Endothelial cell (in vitro differentiated cells): ENCODE measurements at places on chromosomes 7 and 10.

GRCh38 chr10:73408061-73408460, 5.8 kb downstream of the ANXA7 start:
- H3K27me3 ChIP-seq: no peaks in the 10 kb centered on the region
- H3K27ac ChIP-seq: no peak overlapping the region
- DNase-seq: no peak
- no peak overlapping the region for H3K4me3 ChIP-seq
- H3K4me1 ChIP-seq: peaks cover 21% of the 10 kb centered on the region
- no peaks in the 10 kb centered on the region for H3K36me3 ChIP-seq

- H3K4me3 ChIP-seq: no peak overlapping the region
- H3K27ac ChIP-seq: no peak overlapping the region
- H3K36me3 ChIP-seq: no peaks in the 10 kb centered on the region
Measured at GRCh38 chr7:16564023-16564380, 37.4 kb downstream of the LRRC72 start.

GRCh38 chr7:102292813-102293798, 6.4 kb downstream of the SH2B2 start:
- DNase-seq: no peak
- no peak overlapping the region for H3K4me3 ChIP-seq
- H3K27ac ChIP-seq: no peak overlapping the region
- H3K27me3 ChIP-seq: peaks cover 11% of the 10 kb centered on the region
- H3K36me3 ChIP-seq: peaks cover 3% of the 10 kb centered on the region

GRCh38 chr10:115948465-115948864, 324.5 kb downstream of the GFRA1 start:
- no peak overlapping the region for H3K4me3 ChIP-seq
- no peaks in the 10 kb centered on the region for H3K36me3 ChIP-seq
- no peaks in the 10 kb centered on the region for H3K4me1 ChIP-seq
- no peak for DNase-seq
- H3K27me3 ChIP-seq: no peaks in the 10 kb centered on the region
- no peak overlapping the region for H3K27ac ChIP-seq

DNA sequence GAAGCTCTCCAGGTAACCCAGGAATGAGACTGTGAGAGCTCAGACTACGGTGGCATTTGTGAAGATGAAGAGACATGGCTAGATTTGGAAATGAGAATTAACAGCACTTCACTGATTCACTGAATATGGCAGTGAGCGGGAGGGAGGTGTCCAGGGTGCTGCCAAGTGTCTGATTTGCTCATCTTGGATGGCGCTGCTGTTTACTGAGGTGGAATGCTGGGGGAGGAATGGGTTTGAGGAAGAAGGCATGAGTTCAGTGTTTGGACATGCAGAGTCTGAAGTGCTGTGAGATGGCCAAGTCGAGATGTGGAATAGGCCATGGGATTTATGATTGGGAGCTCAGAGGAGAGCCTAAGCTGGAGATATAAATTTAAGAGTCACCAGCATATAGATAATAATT, 437.1 kb upstream of the NPVF start:
- H3K4me3 ChIP-seq: no peak overlapping the region
- H3K4me1 ChIP-seq: no peaks in the 10 kb centered on the region
- H3K27ac ChIP-seq: no peak overlapping the region
- no peaks in the 10 kb centered on the region for H3K27me3 ChIP-seq
- DNase-seq: no peak

GRCh38 chr7:5528071-5528814, 104.6 kb upstream of the TNRC18 start:
- peak overlapping the region; percentile 100 for H3K4me3 ChIP-seq
- DNase-seq: no peak
- peak overlapping the region; percentile 95 for H3K27ac ChIP-seq
- H3K4me1 ChIP-seq: peaks cover 51% of the 10 kb centered on the region
- H3K27me3 ChIP-seq: peaks cover 69% of the 10 kb centered on the region

DNA sequence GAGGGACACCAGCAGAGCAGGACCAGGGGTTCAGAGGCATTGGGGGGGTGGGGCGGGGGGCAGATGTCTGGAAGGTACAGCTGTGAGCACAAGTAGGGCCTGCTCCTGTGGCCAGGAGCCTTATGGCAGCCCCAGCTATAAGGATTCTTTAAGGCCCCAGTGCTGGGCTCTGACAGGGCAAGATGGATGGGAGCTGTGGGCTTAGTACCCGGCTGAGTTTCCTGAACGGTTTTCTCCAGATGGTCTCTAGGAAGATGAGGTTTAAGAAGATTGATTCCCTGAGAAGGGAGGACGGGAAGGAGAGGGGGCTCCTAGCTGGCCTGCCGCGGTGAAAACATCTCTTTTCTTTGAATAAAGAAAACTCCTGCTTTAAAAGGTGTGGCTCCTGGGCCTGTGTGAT, 30.1 kb upstream of the COMTD1 start:
- H3K27me3 ChIP-seq: no peaks in the 10 kb centered on the region
- DNase-seq: no peak
- H3K36me3 ChIP-seq: no peaks in the 10 kb centered on the region

DNA sequence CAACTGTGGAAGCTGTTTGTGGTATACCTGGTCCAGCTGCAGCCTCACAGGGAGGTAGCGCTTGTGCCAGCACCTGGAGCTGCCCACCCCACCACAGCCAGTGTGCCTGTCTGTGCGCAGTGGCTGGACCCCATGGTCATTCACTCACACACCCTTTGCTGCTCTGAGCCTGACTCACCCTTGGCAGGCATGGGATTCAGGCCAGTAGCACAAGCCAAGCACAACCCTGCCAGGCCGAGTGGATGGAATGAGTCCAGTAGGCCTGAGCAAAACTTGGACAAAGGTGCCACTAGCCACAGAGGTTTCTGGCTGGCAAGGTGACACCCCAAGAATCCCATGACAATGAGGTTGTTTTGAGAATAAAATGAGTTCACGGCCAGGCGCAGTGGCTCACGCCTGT, 19.0 kb downstream of the RBM48 start:
- no peak for DNase-seq
- H3K4me1 ChIP-seq: no peaks in the 10 kb centered on the region
- no peak overlapping the region for H3K4me3 ChIP-seq
- H3K27me3 ChIP-seq: peaks cover under 1% of the 10 kb centered on the region

DNA sequence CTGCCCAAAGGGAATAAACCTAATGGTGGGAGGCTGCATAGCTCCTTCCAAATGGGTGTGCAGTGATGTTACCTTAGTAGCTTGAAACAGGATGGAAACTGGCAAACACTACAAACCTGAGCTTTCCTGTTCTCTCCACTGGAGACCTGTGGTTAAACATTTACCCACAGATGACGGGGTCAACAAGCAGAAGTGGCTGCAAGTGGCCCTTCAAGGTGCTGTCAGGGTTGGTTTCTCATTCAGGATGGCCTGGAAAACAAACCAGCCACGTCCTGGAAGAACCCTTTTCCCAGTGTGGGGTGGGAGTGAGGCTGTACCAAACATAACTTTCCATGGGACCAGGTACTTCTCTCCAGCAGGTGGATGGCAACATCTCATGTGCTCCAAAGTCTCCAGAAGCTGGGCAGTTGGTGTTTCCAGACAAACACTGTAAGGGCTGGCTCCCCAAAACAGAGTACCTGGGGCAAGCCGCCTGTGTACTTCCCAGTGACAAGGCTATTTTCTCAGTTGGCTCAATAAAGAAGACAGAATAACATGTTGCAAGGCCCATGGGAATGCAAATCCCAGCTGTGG, 67.5 kb downstream of the DNAJB9 start:
- H3K4me1 ChIP-seq: peaks cover 13% of the 10 kb centered on the region
- H3K27me3 ChIP-seq: peaks cover 3% of the 10 kb centered on the region

DNA sequence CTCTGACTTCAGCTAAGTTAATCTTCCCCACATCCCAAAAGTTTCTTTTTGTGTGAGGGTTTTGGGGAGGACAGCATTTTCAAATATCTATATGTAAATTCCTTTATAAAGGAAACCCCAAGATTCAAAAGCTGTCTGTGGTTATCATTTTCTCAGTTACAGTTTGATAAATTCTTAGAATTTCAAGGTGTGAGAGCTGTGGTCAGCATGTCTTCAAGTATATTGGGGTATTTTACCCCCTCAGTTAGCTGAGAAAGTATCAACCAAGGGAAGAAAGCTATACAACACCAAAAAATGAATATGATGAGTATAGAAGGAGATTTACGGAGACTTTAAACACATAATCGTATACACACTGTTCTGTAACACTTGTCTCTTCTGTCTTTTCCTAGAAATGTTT, 109.2 kb downstream of the SND1 start:
- peaks cover 4% of the 10 kb centered on the region for H3K36me3 ChIP-seq
- DNase-seq: no peak
- H3K4me3 ChIP-seq: no peak overlapping the region
- no peak overlapping the region for H3K27ac ChIP-seq
- no peaks in the 10 kb centered on the region for H3K27me3 ChIP-seq
- peaks cover 22% of the 10 kb centered on the region for H3K4me1 ChIP-seq

DNA sequence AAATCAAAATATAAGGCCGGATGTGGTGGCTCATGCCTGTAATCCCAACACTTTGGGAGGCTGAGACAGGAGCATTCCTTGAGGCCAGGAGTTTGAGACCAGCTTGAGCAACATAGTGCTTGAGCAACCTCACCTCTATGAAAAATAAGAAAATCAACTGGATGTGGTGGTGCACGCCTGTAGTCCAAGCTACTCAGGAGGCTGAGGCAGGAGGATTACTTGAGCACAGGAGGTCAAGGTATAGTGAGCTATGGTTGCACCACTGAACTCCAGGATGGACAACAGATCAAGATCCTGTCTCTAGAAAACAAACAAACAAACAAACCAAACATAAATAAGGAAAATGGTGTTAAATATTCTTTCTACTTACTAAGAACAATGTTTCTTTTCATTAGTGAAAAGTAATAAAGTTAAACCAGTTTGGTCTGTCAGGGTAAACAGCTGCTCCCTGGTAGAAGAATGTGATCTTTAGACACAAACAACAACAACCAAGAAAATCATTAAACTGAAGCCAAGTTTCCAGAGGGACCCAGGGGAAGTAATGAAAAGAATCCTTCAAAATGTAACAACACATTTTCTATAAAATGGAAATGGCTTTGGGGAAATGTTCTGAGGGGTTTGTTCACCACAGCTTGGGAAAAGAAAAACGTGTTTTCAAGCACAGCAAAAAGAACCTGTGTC, 17.5 kb upstream of the BAG3 start:
- H3K36me3 ChIP-seq: no peaks in the 10 kb centered on the region
- H3K27me3 ChIP-seq: no peaks in the 10 kb centered on the region
- H3K4me1 ChIP-seq: no peaks in the 10 kb centered on the region
- DNase-seq: no peak

GRCh38 chr7:143460271-143460979, 17.2 kb downstream of the TAS2R60 start:
- no peak for DNase-seq
- H3K4me3 ChIP-seq: no peak overlapping the region
- H3K27ac ChIP-seq: no peak overlapping the region
- H3K4me1 ChIP-seq: no peaks in the 10 kb centered on the region
- H3K27me3 ChIP-seq: no peaks in the 10 kb centered on the region

GRCh38 chr10:122490786-122491680, 29.7 kb downstream of the HTRA1 start:
- no peak overlapping the region for H3K4me3 ChIP-seq
- no peak overlapping the region for H3K27ac ChIP-seq
- H3K36me3 ChIP-seq: peaks cover 4% of the 10 kb centered on the region
- peaks cover 5% of the 10 kb centered on the region for H3K27me3 ChIP-seq
- DNase-seq: no peak
- H3K4me1 ChIP-seq: peaks cover 16% of the 10 kb centered on the region

GRCh38 chr7:98730326-98730725, 113.2 kb downstream of the NPTX2 start:
- peaks cover 6% of the 10 kb centered on the region for H3K4me1 ChIP-seq
- H3K27ac ChIP-seq: peak overlapping the region; percentile 62
- H3K27me3 ChIP-seq: peaks cover 4% of the 10 kb centered on the region
- no peaks in the 10 kb centered on the region for H3K36me3 ChIP-seq
- no peak for DNase-seq

DNA sequence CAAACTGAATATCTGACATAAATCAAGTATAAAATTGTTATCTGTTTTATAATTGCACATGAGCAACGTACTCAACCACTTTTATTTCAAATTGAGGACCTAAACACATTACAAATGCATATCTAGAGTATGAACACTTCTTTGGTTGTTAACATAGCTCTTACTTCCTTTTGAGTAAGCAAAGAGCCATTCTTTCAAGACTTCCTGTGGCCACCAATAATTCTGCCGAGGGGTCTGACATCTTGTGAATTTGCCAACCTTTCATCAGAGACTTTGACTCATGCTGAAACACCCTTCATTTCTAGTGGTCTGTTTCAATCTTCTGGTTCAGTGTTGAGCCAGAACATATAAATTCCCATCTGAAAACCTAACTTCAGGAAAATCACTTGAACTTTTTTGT, 59.4 kb downstream of the CDK14 start:
- H3K4me3 ChIP-seq: no peak overlapping the region
- H3K4me1 ChIP-seq: no peaks in the 10 kb centered on the region

DNA sequence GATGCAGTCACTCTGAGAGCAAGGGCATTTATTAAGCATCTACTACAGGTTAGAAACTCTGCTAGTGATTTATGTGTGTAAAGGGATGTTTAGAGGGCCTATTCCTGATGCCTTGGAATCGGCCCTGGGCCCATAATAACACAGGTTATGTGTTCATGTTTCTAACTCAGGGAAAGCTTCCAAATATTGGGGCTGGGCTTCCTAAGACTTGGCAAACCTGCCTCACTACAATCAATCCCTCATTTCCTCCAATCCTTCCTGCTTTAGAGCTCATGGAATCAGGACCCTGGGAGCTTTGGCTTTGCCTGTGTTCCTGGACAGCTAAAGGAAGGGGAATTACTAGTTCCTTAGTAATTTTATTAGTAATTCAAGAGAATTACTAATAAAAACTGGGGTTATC, 148.8 kb downstream of the HIBADH start:
- H3K4me1 ChIP-seq: peaks cover 7% of the 10 kb centered on the region
- no peak overlapping the region for H3K4me3 ChIP-seq
- no peaks in the 10 kb centered on the region for H3K36me3 ChIP-seq
- peaks cover 2% of the 10 kb centered on the region for H3K27me3 ChIP-seq
- no peak overlapping the region for H3K27ac ChIP-seq

DNA sequence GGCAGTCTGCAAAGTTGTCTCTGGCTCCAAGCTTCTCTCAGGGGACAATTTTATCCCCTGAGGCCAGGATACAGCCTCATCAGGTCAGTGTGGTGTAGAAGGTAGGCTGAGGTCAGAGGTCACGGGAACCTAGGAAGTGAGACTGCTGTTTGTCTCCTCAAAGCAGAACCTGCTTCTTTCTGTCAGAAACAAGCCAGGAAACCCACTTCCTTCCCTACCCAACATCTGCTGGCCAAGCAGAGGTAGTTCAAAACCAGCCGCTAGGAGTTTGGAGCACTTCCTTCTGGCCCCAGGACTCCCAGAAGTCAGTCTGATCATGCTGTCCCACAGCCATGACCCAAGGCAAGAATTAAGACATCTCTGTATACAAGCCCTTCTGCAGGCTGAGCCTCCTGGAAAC, 12.2 kb downstream of the CLRN3 start:
- H3K4me3 ChIP-seq: no peak overlapping the region
- H3K4me1 ChIP-seq: peaks cover 54% of the 10 kb centered on the region
- no peak for DNase-seq
- H3K36me3 ChIP-seq: peaks cover 1% of the 10 kb centered on the region
- H3K27ac ChIP-seq: peak overlapping the region; percentile 92

GRCh38 chr10:92837456-92837855, 10.9 kb upstream of the EXOC6 start:
- H3K36me3 ChIP-seq: peaks cover 18% of the 10 kb centered on the region
- no peak overlapping the region for H3K27ac ChIP-seq
- no peak overlapping the region for H3K4me3 ChIP-seq
- H3K27me3 ChIP-seq: peaks cover 2% of the 10 kb centered on the region
- H3K4me1 ChIP-seq: peaks cover 42% of the 10 kb centered on the region
- no peak for DNase-seq
